ENCODE measurements at places on chromosomes 7 and 10. TPM values are rescaled to one million over a fixed set of nuclear protein-coding genes. Genes with fewer than 3 reads are reported as not detected.
A peak's percentile ranks its signal among the peaks of the same experiment; 100 is the strongest.

GRCh38 chr10:8035641-8036470, 18.6 kb upstream of the GATA3 start:
- no peak for DNase-seq

- no peak for DNase-seq
Measured at GRCh38 chr10:31166606-31167005, 134.9 kb upstream of the ZNF438 start.

GRCh38 chr7:150380463-150380862, 1.3 kb downstream of the ZNF775 start:
- no peak for DNase-seq

PDCD11 gene
- total RNA-seq = 35.3 TPM

- peak; percentile 53 for DNase-seq
Measured at GRCh38 chr7:71687831-71688599, 556.1 kb downstream of the GALNT17 start.

GRCh38 chr10:46550795-46551700, 5.4 kb downstream of the GPRIN2 start:
- peak; percentile 84 for DNase-seq

ELMO1 gene
- total RNA-seq = not detected

DNA sequence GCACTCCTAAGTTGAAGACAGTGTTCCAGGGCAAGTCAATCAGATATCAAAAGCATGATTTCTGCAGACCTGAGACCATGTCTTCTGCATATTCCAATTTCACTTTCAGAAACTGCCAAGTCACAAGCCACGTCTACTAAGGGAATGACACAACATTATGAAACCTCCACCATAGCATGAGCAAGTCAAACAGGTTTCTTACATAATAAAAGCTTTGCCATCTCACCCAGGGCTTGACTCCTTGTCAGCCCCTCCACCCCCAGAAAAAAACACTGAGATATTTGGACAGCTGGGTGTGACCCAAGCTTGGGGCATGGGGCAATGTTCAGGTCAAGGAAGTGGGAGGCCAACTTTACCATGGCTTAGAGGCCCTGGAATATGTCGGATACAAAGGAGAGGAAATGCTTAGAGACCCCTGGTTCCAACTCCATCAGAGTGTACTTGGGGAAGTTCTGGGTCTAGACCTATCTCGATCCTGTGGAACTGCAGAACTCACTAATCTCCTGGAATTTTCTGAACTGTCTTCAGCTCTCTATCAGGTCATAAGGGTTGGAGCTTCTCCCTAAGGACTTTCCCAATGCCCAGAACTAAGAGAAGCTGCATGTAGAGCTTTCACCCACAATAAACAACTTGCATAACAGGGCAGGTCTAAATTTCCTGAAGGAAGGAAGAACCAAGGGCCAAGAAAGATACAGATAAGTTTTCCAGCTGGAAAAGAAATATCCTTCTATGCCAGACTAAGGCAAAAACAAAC, 80.6 kb upstream of the NAMPT start:
- DNase-seq = no peak

- DNase-seq = no peak
Measured at GRCh38 chr7:112933598-112933997, 143.4 kb upstream of the TMEM168 start.

- no peak for DNase-seq
Measured at GRCh38 chr10:96618653-96619052, 31.8 kb upstream of the TM9SF3 start.
